ENCODE measurements at places on chromosomes 2 and 18.

DNA sequence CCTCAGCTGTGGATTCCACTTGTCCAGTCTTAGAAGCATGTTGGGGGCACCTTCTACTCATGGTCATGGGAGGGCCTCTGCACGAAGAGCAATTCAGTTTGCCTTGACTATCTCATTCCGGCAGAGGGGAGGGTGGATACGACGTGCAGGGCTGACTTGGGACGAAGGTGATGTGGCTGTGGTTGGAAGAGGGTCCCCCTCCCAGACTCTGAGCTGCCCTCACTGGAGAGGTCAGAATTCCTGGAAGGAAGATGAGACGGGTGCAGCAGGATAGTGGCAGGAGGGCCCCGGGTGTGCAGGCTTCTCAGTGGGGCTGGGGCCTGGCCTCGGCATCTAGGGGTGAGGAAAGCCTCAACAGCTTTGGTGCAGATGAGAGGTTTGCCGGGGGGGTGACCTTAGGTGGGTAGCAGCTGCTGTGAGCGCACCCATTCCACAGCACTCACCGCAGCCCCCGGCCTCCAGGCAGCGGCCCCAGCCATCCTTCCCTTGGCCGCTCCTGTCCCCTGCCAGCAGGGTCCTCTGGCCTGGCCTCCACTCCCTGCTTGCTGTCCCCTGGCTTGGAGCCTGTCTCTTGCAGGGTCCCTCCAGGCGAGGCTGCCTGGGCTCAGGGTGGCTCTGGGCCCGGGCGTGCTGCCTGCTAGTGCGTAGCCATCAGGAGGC lies 3.2 kb downstream of the RNPEPL1 start:
- no peak overlapping the region for H3K27ac ChIP-seq
- no peak overlapping the region for H3K4me3 ChIP-seq
- H3K36me3 ChIP-seq = no peaks in the 10 kb centered on the region
- DNase-seq = no peak
- H3K4me1 ChIP-seq = peaks cover 56% of the 10 kb centered on the region

DNA sequence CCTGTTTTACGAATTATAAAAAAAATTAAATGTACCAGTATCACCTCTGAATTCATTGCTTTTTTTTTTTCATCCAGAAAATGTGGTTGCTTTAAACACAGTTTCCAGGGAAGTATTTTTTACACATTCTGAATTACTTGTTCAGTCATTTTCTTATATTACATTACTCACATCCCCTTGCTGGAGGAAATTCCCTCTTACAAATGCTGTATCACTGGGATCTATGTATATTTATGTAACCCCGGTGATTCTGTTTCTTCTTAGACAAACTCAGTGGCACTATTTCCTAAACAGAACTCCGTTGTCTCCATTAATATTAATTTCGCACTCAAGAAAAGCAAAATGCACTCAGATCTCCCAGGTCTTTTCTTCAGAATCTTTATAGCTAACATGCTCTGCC lies 1078.5 kb upstream of the ZEB2 start:
- no peak overlapping the region for H3K4me3 ChIP-seq
- H3K27ac ChIP-seq = no peak overlapping the region
- H3K4me1 ChIP-seq = no peaks in the 10 kb centered on the region
- H3K27me3 ChIP-seq = no peaks in the 10 kb centered on the region

DNA sequence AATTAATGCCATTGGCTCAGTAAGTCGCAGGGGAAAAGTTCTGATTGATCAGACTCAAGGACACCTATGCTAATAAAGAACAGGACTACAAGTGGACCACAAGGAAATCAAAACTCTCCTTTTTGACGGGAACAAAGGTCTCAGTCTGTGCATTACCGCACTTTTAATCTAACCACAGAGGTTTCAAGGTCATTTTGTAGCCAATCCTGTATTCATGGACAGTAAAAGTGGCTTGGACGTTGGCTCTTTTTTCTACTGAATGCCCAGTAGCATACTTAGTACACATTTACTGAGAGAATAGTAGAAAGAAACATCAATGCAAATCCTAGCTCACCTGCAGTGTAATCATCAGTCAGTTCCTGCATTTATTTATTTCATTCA lies 471.9 kb downstream of the PID1 start:
- no peaks in the 10 kb centered on the region for H3K4me1 ChIP-seq
- no peaks in the 10 kb centered on the region for H3K27me3 ChIP-seq
- DNase-seq = no peak
- H3K4me3 ChIP-seq = no peak overlapping the region
- no peak overlapping the region for H3K27ac ChIP-seq
- H3K36me3 ChIP-seq = no peaks in the 10 kb centered on the region

DNA sequence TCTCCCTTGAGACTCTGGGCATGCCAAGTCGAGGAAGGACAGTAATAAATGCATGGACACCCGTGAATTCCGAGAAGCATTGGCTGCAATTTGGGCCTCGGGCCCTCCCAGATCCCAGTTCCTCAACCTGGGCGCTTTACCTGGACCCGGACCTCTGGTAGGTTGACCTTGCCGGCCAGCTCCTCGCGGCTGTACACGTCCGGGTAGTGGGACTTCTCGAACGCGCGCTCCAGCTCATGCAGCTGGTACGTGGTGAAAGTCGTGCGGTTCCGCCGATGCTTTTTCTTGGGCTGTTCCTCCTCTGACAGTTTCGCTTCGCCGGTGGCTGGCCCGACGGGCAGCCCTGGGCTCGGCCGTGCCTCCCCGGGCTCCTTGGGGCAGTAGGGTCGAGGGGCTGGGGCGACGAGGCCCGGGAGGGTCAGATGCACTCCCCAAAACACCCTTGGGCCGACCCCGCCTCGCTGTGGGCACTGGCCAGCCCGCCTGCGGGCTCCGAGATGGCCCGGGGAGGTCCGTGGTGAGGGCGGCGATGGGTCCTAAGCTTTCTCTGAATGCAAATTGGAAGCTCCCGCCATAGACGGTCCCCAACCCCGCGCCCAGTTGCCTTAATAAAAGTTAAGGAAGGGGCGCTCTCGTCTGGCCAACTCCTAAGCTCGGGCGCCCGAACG lies 899 bp downstream of the RAX start:
- H3K4me1 ChIP-seq = peaks cover 33% of the 10 kb centered on the region
- no peak overlapping the region for H3K27ac ChIP-seq
- H3K36me3 ChIP-seq = no peaks in the 10 kb centered on the region
- DNase-seq = no peak
- H3K4me3 ChIP-seq = peak overlapping the region; percentile 29

DNA sequence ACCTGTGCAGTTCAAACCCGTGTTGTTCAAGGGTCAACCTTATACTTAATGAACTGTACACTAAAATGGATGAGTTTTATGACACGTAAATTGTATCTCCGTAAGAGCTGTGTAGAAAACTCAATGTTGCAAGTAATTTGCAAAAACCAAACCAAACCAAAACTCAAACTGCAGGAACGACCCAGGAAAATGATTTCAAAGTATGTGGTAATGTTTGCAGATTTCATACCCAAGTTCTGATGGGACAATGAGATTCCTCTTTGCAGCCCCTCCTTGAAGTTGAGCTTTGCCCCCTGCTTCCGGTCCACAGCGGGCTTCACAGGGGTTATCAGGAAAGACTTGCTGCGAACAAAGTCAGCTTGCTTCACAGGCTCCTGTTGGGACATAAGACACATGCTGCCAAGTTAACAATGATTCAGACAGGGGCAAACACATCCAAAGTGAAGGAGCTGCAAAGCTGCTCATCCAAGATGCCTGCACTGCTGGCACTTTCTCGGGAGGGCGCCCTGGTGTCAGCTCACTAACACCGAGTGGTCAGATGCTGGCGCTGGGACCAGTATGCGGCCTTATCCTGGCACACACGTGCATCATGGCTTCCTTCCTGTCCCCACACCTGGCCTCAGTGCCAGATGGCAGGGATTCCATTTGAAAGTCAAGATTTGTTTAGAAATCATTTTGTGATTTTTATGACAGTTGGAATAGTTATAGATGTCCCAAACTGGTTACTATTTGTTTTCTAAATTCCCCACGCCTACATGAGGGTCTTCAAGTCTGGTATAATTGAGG lies 65.2 kb upstream of the MGAT4A start:
- no peaks in the 10 kb centered on the region for H3K4me1 ChIP-seq
- no peaks in the 10 kb centered on the region for H3K27me3 ChIP-seq
- H3K36me3 ChIP-seq = no peaks in the 10 kb centered on the region

Measured in vagina (tissue), 2 donors.